Left cardiac atrium (tissue), 4 donors: ENCODE measurements at places on chromosomes 1 and 21.
A peak's percentile ranks its signal among the peaks of the same experiment; 100 is the strongest.

DNA sequence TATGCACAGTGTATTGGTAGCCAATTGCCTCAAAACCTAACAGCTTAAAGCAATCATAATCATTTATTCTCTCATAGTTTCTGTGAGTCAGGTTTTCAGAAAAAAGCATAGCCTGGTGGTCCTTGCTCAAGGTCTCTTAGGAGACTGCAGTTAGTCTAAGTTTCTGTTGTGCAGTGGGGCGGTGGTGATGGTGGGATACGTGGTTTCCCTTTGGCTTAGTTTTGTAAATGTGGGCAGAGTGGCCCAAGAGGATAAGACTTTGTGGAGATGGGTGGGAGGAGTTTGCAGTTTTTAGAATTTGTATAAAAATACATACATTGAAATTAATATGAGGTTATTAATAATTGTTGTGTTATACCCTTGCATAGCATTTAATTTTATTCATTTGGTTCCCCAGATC lies 68.6 kb downstream of the NOS1AP start:
- no peak for DNase-seq

DNA sequence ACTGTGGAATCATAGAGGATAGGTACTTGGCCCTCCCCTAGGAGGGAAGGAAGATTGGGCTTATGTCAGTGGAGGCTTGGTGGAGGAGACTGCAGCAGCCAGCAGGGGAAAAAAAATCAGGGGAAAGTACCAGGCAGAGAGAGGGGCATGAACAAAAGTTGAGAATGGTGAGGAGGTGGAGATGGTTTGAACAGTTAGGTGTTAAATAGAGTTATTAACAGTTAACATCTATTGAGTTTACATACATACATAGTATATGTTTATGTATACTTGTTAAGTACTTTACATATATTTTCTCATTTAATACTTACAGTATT lies 136.5 kb upstream of the HNRNPU start:
- no peak for DNase-seq

DNA sequence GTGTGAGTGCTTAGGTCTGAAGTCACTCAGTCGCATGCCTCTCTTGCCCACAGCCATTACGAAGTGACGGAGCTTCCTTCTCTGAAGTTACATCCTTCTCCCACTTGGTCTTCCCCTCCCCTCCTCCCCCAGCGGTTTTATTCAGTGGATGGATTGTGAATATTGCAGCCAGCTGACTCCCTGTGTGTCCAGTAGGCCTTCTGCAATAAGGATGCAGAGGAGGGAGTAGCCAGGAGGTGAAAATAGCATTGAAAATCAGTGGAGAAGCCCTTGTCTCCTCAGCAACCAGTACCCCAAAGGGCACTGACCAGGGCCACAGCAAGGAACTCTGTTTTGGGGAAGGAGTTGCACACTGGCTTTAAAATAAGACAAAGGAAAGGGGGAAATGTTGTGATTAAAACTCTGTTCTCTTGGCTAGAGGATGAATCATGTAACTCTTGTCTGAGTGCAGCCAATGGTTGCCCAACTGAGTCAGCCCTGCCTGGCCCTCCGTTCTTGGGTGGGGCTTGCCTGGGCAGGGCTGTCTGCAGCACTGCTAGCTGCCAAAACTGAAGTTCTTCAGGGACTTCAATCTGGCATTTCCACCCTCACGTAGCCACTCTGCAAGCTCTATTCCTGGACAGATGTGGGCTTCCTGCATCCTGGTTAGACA lies 4.3 kb downstream of the S100A10 start:
- DNase-seq, result peak; percentile 84

- DNase-seq, result no peak
Observed at GRCh38 chr1:243388276-243388675, 132.4 kb downstream of the SDCCAG8 start.

DNA sequence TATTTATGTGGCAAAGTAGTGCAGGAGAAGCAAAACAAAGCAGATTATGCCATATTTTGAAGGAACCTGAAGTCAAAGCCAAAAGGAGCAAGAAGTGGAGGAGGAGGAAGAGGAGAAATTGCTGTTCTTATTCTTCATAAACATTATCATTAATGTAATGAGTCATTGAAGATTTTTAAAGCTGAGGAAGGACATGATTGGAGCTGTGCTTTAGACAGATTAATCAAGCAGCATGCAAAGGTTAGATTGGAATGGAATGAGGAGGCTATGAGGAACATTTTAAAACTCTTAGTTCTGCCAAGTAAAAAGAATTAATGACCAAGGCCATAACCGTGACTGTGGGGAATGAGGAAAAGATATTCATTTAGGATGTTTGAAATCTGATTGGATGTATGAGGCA lies 33.0 kb upstream of the HSD17B7 start:
- DNase-seq, result no peak

GRCh38 chr1:36080801-36081200 lies 3.1 kb upstream of the TEKT2 start:
- DNase-seq, result no peak

DNA sequence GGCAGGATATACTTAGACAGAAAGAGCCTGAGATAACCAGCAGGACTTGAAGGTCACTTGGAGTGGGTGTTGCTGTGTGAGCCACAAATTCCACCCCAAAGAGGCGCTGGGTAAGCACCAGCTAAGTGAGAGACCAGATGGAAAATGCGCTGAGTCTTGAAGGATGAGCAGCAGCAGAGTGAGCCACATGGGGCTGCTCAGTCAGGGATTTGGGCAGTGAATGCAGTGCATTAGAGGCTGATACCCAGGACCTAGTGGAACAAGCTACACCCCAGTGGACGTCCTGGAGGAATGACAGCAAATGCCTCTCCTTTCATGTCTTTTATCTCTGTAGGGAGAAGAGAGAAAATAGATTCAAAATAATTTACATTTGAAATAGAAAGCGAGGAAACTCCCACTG lies 11.3 kb downstream of the GRIK1 start:
- no peak for DNase-seq

- DNase-seq, result no peak
Observed at GRCh38 chr1:185603158-185603557, 131.0 kb upstream of the HMCN1 start.

- no peak for DNase-seq
Observed at GRCh38 chr21:35071347-35071746, 22.2 kb upstream of the RUNX1 start.

GRCh38 chr1:70361727-70362398 lies 7.3 kb upstream of the ANKRD13C start:
- no peak for DNase-seq

DNA sequence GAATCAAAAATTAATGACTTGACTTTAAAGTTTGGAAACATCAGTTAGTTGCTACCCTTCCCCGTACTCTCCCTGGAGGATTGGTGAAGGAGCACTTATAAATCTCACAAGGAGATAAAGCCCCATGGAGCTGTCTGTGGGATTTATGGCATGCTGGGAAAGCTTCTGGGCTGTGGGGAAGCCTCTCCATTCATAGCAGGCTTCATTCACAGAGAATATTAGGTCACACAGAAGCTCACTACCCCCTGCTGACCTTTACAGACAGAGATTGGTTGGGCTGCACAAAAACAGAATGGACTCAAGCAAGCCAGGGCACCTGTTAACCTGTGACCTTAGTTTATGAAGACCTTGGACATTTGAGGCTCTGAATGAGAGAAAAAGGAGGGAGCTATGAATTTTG lies 32.1 kb downstream of the RGL1 start:
- DNase-seq, result no peak
